Stimulated activated CD8-positive, alpha-beta memory T cell treated with anti-CD3 and anti-CD28 coated beads, Interleukin-4, amount 100 ng/mL, for 1 hour (primary cell): ENCODE measurements at places on chromosomes 13 and 19.

DNA sequence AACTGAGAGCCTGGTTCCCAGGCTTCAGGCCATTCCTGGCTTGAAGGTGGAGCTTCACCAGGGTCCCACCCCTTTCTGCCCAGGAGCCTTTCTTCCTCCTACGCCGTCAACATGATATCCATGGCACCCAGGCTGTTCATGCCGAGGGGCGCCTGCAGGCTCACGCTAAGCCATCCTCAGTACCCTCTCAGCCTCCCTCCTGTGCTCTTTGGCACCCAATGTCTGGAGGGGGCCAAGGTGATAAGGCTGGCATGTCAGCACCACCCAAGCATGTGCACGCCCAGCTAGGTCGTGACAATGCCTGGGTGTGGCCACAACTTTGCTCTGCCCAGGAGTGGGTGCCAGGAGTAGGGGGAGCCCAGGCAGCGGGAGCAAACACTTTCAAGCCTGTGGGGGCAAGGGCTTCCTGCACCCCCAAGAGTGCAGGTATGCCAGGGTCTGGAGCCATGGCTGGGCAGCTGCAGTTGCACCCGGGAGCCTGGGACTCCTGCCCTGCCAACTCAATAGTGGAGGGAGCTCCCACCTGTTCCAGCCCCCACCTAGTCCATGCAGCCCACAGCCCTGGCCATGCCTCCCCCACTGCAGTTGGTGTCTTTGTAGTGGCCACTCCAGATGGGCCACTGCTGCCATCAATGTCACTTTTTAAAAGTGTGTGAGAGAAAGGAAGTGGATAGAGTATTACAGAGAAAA lies 219.9 kb downstream of the MAB21L1 start:
- no peak for DNase-seq

DNA sequence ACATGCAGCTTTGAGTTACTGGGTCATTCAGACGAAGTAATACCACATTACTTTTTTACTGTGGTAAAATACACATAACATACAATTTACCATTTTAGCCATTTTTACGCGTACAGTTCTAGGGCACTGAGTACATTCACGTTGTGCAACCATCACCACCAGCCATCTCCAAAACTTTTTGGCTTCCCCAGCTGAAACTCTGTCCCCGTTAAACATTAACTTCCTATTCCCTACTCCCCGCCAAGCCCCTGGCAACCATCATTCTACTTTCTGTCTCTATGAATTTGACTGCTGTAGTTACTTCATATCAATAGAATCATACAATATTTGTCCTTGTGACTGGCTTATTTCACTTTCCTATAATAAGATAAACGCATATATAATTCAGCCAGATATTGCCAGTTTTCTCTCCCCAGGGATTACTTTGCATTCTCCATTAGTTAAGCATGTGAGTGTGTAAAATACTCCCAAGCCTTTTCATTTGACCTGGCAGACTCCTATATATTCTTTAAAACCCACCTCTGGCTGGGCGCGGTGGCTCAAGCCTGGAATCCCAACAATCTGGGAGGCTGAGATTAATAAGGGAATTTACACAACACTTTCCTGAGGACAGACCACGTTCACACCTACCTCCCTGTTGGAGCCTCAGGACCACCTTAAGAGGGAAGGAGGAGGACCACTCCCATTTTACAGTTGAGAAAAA lies 10.0 kb upstream of the CYP4F22 start:
- no peak for DNase-seq

DNA sequence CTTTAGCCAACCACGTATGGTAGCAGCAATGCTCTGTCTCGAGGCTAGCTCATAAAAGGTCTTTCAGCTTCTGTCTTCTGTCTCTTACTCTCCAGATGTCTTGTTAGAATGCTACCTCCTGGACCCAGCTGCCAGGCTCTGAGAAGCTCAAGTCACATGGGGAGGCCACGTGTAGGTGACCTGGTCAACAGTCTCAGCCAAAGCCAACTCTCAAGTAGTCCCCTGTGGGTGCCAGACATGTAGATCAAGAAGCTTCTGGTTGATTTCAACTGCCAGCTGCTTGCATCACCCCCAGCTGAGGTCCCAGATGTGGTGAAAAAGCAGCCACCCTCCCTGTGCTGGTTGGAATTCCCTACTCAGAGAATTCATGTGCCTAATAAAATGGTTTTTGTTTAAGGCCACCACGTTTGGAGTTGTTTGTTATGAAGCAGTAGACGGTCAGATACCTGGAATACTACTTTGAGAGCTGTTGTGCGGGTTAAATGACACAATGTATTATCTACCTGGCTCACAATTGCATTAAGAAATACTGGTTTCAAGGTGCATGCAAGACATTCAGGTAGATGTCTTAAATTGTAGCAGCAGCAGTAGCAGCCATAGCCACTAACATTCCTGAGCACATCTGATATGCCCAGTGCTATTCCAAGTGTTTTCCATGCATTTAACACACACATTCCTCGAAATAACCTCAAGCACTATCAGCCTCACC lies 131.0 kb upstream of the RFC3 start:
- DNase-seq, result no peak

DNA sequence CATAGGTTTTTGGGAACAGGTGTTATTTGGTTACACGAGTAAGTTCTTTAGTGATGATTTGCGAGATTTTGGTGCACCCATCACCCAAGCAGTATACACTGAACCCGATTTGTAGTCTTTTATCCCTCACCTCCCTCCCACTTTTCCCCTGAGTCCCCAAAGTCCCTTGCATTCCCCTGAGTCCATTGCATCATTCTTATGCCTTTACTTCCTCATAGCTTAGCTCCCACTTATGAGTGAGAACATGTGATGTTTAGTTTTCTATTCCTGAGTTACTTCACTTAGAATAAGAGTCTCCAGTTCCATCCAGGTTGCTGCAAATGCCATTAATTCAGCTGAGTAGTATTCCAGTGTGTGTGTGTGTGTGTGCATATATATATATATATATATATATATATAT lies 97.2 kb upstream of the EDNRB start:
- DNase-seq, result no peak
